Suprapubic skin (tissue), 4 donors: ENCODE measurements at places on chromosomes 1 and 21.

DNA sequence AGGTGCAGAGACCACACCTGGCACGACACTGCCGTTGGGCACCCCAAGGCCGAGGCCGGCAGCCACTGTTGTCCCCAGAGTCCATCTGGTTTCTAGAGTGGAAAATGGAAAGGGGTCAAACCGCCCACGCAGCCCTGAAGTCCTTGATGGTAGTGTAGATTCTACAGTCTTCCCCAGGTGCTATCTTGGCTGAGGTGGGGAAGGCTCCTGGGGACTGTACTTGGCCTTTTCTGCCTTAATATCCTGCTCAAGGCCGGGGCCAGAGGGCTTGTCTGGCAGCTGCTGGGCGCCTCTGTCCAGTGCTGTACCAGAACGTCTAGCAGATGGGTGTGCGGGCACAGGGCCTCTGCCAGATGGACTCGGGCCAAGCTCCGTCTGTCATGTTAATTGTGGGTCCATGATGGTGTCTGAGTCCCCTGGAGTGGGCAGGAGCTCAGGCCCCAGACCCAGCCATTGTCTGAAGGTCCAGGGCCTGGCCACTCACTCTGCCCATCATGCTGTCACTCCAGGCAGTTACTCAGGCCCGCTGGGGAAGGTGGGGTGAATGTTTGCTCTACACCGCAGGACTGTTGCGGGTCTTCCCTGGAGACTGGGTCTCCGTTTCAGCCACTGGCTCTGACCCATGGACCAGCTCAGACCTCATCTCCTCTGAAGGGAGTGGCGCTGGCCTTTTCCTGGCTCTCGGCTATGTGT lies 161.9 kb upstream of the COL6A1 start:
- H3K27ac ChIP-seq: no peak overlapping the region
- no peak for DNase-seq
- no peak overlapping the region for H3K4me3 ChIP-seq
- H3K36me3 ChIP-seq: no peaks in the 10 kb centered on the region
- peaks cover 3% of the 10 kb centered on the region for H3K4me1 ChIP-seq

GRCh38 chr1:116763787-116764465 lies 9.7 kb downstream of the CD2 start:
- H3K4me1 ChIP-seq: peaks cover 2% of the 10 kb centered on the region
- no peak overlapping the region for H3K4me3 ChIP-seq
- H3K27ac ChIP-seq: no peak overlapping the region
- no peaks in the 10 kb centered on the region for H3K27me3 ChIP-seq
- H3K36me3 ChIP-seq: no peaks in the 10 kb centered on the region
- DNase-seq: no peak

GRCh38 chr1:232238009-232238408 lies 391.9 kb downstream of the SIPA1L2 start:
- no peaks in the 10 kb centered on the region for H3K36me3 ChIP-seq
- H3K27me3 ChIP-seq: no peaks in the 10 kb centered on the region
- no peak for DNase-seq
- H3K4me1 ChIP-seq: no peaks in the 10 kb centered on the region

- H3K4me1 ChIP-seq: no peaks in the 10 kb centered on the region
- H3K36me3 ChIP-seq: no peaks in the 10 kb centered on the region
- H3K27me3 ChIP-seq: no peaks in the 10 kb centered on the region
- H3K4me3 ChIP-seq: no peak overlapping the region
- no peak for DNase-seq
- H3K27ac ChIP-seq: no peak overlapping the region
Measured at GRCh38 chr1:237154157-237154556, 112.2 kb downstream of the RYR2 start.

GRCh38 chr1:195530961-195531360 lies 1077.3 kb downstream of the KCNT2 start:
- H3K27me3 ChIP-seq: no peaks in the 10 kb centered on the region
- H3K36me3 ChIP-seq: no peaks in the 10 kb centered on the region
- no peak overlapping the region for H3K27ac ChIP-seq
- no peak for DNase-seq
- no peak overlapping the region for H3K4me3 ChIP-seq

DNA sequence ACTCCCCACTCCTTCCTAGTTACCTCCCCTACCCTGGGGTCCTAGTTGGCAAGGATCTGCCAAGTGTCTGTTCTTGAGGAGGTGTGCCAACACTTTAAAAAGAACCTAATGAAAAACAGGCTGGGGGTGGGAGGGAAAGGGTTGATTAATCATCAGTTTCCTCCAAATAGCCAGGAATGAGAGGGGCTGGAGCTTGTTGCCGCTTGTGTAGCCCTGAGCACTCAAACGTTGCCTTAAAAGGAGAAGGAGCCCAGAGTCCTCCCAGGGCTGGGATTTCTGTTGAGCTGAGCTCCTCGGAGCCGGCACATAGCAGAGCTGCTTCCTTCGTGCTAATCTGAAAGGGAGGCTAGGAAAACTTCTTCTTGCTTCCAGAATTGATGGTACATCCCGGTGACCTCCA lies 15.9 kb downstream of the SHISA4 start:
- no peaks in the 10 kb centered on the region for H3K36me3 ChIP-seq
- H3K4me3 ChIP-seq: no peak overlapping the region

GRCh38 chr1:54970901-54971300 lies 9.5 kb upstream of the TMEM61 start:
- H3K27me3 ChIP-seq: no peaks in the 10 kb centered on the region
- peaks cover 16% of the 10 kb centered on the region for H3K4me1 ChIP-seq
- no peak overlapping the region for H3K4me3 ChIP-seq
- no peaks in the 10 kb centered on the region for H3K36me3 ChIP-seq

DNA sequence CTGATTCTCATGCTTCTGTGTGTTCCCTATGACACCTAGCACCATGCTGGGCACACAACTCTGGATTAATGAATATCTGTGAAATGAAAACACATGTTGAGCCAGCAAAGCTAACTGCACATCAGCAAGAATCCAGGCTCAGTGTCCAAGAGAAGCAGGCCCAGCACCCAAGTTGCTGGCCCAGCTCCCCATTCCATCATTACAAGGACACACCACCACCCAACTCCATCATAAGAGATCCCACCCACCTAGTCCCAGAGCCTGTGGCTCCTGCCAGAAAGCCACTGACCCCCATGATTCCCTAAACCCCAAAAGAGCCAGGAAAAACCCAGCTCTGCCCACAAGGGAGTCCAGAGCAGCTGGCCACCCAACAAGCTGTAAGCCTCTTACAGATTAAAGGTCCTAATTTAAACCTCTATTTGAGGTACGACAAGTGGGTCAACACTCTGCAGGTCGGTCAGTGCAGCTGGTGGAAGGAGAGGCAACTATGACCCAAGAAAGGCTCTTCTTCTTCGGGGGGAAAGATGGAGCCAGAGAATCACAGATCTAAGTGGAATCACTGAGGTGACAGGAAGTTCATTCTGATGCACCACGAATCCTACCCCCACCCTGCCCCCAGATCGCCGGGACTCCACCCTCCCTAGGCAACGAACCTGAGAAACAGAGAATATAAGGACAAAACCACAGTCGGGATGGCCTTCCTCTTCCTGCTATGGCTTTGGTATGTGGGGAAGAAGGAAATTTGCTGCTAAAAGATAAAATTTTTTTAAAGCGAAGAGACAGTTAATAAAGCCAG lies 58.2 kb downstream of the CD34 start:
- no peak for DNase-seq
- no peaks in the 10 kb centered on the region for H3K27me3 ChIP-seq
- peaks cover 82% of the 10 kb centered on the region for H3K4me1 ChIP-seq
- H3K36me3 ChIP-seq: peaks cover 18% of the 10 kb centered on the region

- no peak overlapping the region for H3K27ac ChIP-seq
- no peaks in the 10 kb centered on the region for H3K27me3 ChIP-seq
- no peak for DNase-seq
- no peak overlapping the region for H3K4me3 ChIP-seq
- peaks cover 68% of the 10 kb centered on the region for H3K36me3 ChIP-seq
Measured at GRCh38 chr1:109322974-109323373, 16.2 kb upstream of the MYBPHL start.

DNA sequence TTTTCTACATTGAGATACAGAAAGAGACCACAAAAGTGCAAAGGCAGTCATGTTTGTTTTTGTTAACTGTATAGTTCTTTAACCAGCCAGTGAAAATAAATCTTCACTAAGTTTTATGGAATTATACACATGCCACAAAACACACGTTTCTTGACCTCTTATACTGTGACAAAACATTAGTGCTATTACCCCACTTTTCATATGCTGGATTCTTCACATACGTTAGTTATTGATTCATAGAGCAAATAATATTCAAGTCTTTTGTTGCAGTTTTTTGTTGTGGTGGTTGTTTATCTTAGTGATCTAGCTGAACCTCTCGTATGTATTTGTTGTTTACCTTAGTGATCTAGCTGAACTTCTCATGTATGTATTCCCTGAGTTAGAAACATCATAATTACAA lies 28.0 kb downstream of the LYPLAL1 start:
- no peaks in the 10 kb centered on the region for H3K27me3 ChIP-seq
- H3K27ac ChIP-seq: no peak overlapping the region
- H3K4me1 ChIP-seq: no peaks in the 10 kb centered on the region
- H3K36me3 ChIP-seq: peaks cover 5% of the 10 kb centered on the region
- no peak overlapping the region for H3K4me3 ChIP-seq

DNA sequence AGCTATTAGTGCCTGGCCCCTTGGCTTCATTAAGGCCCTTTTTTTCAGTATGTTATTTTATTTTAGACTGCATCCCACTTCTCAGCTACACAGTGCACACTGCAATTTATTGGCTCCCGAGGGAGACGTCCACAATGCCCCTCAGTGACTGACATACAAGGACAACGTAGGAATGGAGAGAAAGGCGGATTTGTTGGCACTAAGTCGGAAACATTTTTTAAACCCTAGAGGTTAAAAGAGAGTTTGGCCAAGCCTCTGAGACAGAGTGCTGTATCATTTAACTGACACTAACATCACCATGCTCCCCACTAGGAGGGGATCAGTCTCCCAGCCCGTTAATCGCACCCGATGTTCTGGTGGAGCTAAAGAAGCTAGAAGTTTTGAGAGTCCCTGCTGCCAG lies 45.7 kb upstream of the FOXD3 start:
- no peak overlapping the region for H3K27ac ChIP-seq
- no peak overlapping the region for H3K4me3 ChIP-seq

GRCh38 chr1:44602634-44603628 lies 71.3 kb downstream of the TMEM53 start:
- peaks cover 37% of the 10 kb centered on the region for H3K27me3 ChIP-seq
- H3K27ac ChIP-seq: no peak overlapping the region
- H3K36me3 ChIP-seq: no peaks in the 10 kb centered on the region
- H3K4me1 ChIP-seq: no peaks in the 10 kb centered on the region
- no peak overlapping the region for H3K4me3 ChIP-seq

DNA sequence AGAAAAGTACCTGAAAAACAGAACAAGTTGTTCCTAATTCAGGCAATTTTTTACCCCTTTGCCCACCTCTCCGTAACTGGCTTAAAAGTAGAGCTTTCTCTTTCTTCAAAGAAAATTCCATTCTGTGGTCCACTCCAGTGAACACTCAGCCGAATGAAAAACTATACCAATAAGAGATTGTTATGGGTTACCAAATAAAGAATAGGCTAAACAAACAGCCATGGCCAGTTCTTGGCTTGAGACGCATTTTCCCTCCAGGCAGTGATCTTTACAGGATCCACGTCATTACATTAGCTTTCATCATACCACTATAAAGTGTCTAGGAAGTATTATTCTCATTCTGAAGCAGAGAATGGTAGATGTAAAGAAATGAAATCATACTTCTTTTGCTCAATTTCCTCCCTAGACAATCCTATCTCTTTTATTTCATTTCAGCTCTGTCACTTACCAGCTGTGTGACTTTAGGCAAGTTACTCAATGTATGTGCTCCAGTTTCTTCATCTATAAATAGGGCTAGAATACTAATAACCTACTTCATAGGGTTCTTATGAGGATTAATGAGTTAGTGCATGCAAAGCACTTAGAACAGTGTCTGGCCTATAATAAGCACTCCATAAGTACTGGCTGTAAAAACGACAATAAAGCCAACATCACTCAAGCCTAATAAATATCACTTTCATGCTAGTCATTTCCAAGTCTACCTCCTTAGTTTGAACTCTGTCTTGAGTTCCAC lies 26.5 kb upstream of the TRIM45 start:
- H3K27me3 ChIP-seq: no peaks in the 10 kb centered on the region
- H3K4me3 ChIP-seq: no peak overlapping the region
- no peaks in the 10 kb centered on the region for H3K4me1 ChIP-seq
- no peaks in the 10 kb centered on the region for H3K36me3 ChIP-seq
- no peak for DNase-seq

DNA sequence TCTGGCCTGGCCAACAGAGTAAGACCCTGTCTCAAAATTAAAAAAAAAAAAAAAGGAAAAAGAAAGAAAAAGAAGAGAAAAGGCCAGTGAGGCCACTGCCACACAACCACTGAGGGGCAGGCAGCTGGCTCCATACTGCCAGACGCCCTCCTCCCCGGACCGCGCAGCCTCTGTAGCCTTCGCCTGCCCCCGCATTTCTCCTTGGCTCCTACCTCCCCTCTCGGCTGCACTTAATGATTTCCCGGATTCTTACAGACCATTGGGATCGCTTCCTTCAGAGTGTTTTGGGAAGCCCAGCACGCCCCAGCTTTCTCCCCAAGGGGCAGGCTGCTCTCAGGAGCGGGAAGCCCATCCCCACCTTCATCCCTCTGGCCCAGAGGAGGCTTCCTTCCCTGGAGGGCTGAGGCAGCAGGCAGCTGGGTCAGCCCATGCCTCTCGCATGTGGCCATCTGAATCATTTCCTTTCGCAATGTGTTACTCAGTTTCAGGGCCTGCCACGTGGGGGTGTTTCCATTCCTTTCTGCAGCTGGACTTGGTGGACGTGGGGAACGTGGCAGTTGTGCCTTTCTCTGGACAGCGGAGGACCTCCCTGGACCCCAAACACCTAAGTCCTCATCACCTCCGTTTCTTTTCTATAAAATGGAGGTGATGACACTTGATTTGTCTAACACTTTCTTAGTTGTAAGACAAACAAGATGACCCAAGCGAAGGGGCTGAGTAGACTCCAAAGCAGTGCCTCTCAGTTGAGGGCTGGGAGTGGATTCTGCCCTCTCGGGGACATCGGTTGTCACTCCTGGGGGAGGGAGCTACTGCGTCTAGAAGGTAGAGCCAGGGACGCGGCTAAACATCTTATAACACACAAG lies 2.3 kb downstream of the SLC2A5 start:
- no peaks in the 10 kb centered on the region for H3K27me3 ChIP-seq
- H3K4me3 ChIP-seq: no peak overlapping the region
- no peaks in the 10 kb centered on the region for H3K36me3 ChIP-seq
- peaks cover 39% of the 10 kb centered on the region for H3K4me1 ChIP-seq

DNA sequence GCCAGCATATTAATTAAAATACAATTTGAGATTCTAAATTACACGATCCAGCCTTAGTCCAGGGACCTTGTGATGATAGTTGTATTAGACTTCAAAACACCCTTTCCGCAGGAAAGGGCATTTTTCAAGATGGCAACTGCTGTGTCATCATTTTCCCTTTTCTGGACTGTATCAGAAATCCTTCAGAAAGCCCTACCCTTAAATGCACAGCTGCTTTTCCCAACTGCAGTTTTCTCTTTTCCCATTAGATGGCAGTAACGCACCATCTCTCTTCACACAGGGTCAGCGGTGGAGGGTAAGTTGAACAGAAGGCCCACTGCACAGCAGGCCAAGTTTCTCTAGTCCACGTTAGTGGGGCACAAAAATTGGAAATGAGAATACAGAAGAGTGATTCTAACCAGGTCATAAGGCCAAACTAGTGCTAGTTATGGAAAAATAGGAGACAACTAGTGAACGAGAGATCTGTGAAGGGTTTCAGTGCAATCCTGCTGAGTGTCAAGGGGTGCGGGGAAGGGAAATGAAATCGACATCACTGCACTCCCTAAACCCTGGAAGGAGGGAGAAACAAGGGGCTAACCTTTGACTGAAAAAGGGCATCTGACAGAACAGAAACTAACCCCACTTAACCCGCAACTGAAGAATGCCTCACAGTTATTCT lies 22.1 kb upstream of the TDRD10 start:
- peaks cover 16% of the 10 kb centered on the region for H3K4me1 ChIP-seq
- no peak overlapping the region for H3K27ac ChIP-seq
- no peak for DNase-seq
- no peak overlapping the region for H3K4me3 ChIP-seq
